ENCODE measurements at places on chromosomes 4 and X.

- no peak for DNase-seq
These were observed 43.6 kb downstream of the BLTP1 start for GRCh38 chr4:122195718-122196117.

GRCh38 chr4:183098019-183098722, 886 bp upstream of the WWC2 start:
- no peak for DNase-seq

DNA sequence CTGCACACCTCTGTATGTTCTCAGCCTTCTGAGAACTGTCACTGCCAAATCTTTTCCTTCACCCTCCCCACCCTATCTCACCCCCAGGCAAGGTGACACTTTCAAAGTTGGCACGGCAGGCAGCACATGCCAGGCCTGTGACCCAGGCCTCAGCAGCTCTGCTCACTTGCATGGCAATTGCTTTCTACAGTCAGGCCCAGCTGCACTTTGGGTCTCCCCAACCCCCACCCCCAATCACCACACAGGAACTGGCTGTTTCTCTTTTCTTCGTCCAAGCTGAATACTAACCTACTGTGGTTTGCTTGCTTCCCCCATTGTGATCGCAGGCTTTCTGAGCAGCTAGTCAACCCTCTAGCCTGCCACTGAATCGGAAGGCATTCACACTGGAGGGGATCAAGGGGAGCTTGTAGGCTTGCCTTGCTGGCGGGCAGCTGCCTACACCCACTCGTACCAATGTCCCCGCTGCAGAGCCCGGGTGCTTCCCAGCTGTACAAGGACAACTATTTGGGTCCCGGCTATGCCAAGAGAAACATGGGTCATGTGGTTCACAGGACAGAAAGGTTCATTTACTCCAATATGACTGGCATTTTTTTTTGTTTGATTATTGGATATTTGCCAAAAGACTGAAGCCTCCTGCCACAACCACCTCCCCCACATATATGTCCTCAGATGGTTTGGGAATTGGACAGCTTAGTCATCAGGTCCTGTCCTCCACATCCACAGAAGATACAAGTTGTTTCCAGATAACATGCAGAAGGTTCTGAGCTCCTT, 28.1 kb downstream of the SLC25A43 start:
- DNase-seq, result no peak

GRCh38 chr4:90071289-90072235, 55.6 kb upstream of the CCSER1 start:
- no peak for DNase-seq

- no peak for DNase-seq
These were observed 175.0 kb upstream of the UGT8 start for GRCh38 chr4:114423582-114423981.

- no peak for DNase-seq
These were observed 289.7 kb downstream of the SHOX start for GRCh38 chrX:920234-920799.

DNA sequence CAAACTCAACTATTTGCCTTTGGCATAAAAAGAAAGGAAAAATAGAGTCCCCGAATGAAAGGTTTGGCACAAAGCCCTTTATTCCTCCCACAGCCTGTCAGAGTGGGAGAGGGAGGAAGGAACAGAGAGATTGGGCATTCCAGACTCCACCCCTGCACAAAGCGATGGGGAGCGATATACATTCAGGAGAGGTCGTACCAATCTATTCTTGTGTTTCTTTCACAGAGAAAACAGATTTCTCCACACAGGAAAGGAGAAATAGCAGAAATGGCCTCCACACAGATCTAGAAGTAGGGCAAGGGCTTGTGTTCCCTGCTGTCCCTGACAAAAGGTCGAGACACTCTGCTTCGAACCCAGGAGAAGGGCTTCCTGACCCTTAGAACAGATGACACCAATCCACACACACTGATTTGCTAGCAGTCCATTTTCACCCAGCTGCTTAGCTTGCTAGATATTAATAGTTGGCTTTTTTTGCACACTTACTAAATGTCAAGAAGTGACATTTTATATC, 197.4 kb downstream of the MAML3 start:
- no peak for DNase-seq

DNA sequence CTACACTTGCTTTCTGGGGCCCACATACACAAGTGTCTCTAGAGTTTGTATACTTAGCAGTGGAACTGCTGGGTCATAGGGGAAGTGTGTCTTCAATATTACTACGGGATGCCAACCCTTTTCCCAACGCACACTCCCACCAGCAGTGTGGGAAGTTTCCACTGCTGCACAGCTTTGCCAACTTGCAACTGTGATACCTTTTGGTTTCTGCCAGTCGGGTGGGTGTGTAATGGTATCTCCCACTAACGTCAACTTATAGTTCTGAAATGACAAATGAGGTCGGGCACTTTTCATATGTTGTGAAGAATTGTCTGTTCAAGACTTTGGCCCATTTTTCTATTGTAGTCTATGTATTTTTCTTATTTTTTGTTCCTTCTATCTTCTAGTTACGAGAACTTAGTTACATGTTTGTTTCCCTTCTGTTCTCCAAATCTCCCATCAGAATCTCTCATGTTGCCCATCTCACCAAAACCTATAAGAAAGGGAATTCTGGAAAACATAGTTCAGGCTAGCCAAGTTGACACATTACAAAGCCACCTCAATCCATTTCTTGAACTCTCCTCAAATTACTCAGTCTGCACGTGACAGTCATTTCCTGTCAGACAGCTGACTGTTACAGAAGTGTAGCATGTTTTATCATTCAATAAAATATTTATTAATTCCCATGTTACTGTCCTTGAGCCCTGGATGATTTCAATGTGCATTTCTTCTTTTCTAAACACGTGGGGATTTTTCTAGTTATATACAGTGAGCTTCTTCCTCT, 30.7 kb downstream of the PNMA6E start:
- no peak for DNase-seq

DNA sequence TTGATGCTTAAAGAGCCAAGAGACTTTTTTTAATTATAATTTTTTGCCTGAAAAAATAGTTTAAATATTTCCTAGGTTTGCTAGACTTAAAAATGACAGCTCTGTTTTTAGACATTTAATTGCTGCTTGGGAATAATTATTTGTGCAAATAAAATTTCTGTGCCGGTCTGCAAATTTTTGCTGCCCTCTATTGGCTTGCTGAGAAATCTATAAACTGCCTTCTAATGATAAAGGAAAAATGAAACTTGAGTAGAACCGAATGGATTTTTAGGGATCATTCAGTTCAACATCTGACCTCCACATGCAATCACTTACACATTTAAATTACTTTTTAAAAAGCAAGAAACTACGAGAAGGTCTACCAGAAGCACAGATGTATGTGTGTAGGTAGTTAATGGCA, 434.0 kb downstream of the FAM133A start:
- DNase-seq, result no peak

GRCh38 chr4:32551943-32552342, 1831.8 kb downstream of the PCDH7 start:
- no peak for DNase-seq

GRCh38 chr4:7635445-7636239, 200.9 kb upstream of the PSAPL1 start:
- no peak for DNase-seq

DNA sequence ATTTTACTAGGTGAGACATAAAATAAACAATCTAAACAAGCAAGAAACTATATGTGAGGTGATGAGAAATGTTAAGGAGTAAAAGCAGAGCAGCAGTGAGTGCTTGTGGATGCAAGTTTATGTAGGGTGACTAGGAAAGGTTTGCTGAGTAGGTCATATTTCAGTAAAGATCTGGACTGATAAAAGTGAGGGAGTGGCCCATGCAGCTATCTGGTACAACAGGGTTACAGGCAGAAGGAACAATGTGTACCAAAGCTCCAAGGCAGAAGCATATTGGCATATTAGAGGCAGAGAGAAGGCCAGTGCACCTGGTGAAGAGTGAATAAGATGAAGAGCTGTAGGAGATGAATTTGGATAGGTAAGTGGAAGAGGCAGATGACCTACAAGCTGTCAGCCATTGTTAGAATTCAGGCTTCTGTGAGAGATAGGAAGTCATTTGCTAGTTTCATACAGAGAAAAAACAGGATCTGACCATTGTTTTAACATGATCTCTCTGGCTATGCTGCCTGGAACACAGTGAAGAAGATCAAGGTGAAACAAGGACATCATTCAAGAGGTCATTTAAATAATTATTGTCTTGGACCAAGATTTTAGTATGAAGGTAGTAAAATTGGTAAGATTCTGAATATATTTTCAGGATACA, 274.6 kb downstream of the ANKRD50 start:
- no peak for DNase-seq

GRCh38 chrX:25648790-25649189, 489.4 kb upstream of the MAGEB18 start:
- DNase-seq, result no peak

DNA sequence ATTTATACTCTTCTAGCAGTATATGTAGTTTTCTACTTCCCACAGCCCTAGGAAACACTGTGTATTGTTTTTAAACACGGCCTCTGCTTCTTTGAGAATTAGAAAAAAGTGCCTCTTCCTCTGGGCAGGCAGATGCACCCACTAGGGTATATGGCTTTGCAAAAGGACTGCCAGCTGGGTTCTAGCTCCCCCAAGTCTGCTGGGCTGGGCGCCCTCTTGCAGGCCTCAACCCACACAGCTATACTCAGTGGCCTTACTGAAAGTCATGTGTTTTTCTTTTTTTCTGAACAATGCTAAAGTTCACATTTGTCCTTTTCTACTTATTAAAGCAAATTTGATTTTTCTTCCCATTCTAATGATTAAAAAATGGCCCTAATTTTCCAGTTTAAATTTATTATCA, 35.5 kb upstream of the BMPR1B start:
- no peak for DNase-seq

GRCh38 chr4:41512596-41512995, 25.4 kb upstream of the LIMCH1 start:
- no peak for DNase-seq

All from effector CD4-positive, alpha-beta T cell (primary cell).